Kasumi-1 (cell line): ENCODE measurements at places on chromosomes 4 and X.

GRCh38 chr4:58760737-58761136 is 1650.6 kb upstream of the IGFBP7 start:
- DNase-seq, result no peak

GRCh38 chr4:112128452-112128851 is 16.8 kb upstream of the FAM241A start:
- DNase-seq, result no peak

- no peak for DNase-seq
Measured at GRCh38 chrX:15600049-15600448, 711 bp downstream of the ACE2 start.

DNA sequence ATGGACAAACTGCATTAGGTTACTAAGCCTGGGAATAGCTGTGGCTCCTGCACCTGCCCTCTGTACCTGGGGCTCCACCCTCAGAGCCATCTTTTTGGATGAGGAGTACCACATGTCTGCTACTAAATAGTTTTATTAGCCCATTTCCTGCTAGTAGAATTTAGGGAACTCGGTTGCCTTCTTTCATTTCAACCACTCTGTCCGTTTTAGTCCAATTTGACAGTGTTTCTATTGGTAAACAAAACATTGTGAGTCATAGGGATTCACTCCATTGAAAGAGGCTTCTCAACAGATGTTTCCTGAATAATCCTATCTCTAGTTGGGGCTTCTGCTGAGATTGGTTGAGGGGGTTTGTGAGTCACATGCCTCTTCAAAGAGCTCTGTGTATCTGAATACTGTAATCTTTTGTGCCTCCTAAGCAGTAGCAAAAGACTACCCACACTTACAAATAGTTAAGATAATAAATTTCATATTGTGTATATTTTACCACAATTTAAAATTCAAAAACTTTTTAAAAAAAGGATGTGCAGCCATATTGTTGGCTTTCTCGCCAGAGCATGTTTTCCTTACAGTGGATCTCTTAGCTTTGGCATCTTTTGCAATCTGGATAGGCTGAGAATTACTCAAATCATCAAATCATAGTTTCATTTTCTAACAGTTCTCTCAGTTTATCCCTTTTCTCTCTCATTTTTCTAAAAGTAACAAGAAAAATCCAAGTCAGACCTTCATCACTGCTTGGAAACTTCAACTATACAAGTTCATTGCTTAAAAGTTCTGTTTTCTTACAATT is 9.9 kb downstream of the FAM200B start:
- peak; percentile 44 for DNase-seq

DNA sequence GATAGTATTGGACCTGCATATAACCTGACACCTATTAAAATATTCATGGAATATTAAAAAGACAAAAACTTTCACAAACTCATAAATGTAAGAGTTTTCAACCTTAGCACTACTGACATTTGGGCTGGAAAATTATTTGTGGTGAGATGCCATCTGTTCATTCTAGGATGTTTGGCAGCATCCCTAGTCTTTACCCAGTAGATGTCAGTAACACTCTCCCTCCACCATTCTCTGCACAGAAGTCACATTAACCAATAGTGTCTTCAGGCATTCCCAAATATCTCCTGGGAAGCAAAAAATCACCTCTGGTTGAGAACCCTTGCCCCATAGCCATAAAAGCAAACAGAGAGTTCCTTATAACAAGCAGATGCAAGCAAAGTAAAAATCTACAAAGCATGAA is 41.4 kb upstream of the NDST4 start:
- DNase-seq, result peak; percentile 28

DNA sequence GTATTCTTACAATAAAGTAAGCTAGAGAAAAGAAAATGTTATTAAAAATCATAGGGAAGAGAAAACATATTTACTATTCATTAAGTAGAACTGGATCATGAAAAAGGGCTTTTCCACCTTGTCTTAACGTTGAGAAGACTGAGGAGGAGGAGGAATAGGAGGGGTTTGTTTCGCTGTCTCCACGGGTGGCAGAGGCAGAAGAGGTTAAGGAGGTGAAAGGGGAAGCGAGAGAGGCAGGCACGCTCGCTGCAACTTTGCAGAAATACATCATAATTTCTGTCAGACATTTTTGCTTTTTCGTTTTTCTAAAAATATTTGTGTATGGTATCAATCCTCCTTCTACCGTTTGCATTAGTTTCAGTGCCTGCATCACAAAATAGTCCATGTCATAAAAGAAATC is 2375.1 kb upstream of the AGA start:
- DNase-seq, result no peak

DNA sequence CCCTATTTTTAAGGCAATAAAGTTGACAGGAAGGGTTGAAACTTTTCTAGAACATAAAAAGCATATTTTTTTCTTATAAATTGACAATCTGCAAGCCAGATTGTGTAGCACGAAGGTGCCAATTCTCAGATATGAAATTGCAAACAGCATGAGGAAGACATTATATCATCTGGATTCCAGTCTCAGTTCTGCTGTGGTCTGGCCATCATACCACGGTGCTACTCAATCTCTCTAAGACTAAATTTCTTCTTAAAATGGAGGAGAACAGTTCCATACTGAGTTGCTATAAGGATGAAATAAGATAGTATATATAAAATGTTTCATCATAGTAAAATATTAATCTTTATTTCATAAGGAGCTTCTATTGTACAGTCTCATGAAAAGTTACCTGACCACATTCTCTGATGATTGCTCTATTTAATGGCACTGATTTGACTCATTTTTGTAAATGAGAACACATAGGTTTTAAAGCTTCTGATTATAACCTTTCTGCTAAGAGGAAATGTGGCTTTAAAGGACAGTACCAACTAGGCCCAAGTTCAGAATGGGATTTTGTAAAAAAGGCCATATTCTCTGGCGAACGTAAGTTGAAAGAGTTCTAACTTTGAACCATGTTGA is 127.9 kb downstream of the SHROOM3 start:
- no peak for DNase-seq

GRCh38 chrX:69028006-69028760 is 137.1 kb downstream of the PJA1 start:
- DNase-seq, result peak; percentile 34

DNA sequence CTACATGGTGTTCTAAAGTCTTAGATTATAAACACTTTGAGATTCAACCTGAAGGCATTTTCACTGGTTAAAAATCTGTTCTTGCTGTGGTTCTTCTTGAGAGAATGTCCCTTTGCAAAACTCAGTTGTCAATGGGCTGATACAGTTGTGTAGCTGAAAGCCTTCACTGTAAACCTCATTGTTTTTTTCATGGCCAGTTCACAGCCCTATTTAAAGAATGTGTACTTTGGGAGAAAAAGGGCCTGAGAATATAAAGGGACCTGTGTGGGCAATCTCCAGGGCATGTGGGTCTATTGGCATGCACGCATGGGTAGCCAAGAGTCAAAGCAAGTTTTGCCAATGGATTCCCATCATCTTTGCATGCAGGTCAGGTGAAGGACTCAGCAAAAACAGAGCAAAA is 7.8 kb upstream of the MAP7D3 start:
- DNase-seq, result no peak

DNA sequence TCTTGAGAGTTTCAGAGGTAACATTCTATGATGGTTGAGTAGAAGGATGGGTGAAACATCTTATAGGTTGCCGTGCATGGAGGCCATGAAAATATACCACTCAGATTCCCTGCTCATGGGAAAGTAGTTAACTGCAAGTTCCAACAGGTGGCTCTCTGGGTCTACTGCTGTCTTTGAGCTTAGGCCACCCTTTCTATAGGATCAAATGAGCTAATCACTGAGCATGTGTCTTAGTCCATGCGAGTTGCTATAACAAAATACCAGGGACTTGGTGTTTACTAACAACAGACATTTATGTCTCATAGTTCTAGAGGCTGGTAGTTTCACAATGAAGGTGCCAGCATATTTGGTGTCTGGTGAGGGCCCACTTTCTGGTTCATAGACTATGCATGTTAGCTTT is 144.8 kb upstream of the UNC5C start:
- peak; percentile 15 for DNase-seq

DNA sequence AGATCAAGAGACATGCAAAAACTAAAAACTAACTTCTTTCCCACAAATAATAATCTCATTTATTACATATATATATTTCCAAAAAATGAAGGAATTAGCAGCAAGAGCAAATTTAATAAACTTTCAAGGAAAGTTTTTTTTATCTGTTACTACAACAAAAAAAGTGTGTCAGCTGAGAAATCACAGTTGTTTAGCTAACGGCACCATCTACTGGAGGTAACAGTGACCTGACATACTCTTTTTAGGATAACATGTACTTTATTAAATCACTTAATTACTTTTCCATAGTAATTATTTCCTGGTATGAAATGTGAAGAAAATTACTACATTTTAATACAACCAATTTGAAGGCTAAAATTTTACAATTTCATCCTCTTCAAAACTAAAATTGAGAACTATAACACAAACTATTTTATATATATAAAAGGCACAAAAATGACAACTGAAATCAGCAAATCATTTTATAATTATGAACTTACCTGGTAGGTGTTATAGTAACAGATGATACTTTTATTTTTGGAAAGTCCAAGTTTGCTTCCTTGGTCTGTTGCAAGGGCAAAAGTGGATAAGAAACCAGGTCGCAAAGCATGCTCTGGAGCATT is 9.1 kb downstream of the LAMTOR3 start:
- peak; percentile 64 for DNase-seq

GRCh38 chr4:87697945-87698344 is 47.9 kb downstream of the DMP1 start:
- DNase-seq, result no peak

GRCh38 chr4:32771491-32771890 is 2051.3 kb downstream of the PCDH7 start:
- DNase-seq, result no peak

GRCh38 chrX:43083016-43083415 is 305.1 kb upstream of the PPP1R2C start:
- DNase-seq, result no peak

- DNase-seq, result no peak
Measured at GRCh38 chr4:107809210-107809609, 15.5 kb upstream of the SGMS2 start.

DNA sequence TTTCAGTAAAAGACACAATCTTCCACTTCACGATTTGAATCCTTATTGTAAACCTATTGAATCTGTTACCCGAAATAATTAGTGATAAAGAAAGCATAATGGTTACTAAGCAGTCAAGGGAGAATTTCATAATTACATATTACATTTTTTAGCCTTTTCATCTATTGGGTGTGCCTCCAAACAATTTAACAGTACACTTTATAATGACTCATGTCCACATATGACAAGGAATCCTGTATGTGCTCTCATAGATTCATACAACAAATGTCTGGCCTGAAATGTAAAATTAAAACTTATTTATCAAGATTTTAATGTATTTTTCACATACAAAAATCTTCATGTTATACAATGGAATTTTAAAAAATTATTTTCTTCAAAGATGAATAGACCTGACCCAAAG is 39.4 kb downstream of the PPP3CA start:
- no peak for DNase-seq

DNA sequence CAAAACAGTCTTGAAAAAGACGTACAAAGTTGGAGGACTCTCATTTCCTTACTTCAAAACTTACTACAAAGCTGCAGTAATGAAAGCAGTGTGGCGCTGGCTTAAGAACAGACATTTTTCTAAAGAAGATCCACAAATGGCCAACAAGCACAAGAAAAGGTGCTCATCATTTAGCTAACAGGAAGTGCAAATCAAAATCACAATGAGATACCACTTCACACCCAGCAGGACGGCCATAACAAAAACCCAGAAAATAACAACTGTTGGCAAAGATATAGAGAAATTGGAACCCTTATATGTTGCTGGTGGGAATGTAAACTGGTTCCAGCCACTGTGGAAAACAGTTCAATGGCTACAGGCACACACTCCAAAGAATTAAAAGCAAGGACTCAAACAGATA is 3.3 kb downstream of the PDZD4 start:
- DNase-seq, result no peak

DNA sequence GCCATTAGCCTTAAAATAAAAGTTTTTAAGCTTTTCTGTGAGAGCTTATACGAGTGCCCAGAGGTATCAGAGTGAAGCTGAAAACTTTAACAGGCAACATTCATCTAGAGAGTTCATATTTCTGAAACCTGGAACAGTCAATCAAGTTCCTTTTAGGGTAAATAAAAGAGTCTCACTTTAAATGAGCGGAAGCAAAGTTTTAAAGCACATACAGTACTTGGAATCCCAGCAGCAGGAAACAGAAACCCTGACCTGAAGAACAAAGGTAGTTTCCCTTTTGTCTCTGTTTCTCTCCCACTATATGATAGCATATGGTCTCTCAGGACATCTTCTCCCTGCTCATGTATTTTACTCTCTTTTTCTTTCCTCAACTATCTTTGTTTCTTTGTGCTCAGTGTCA is 153.0 kb downstream of the ASB9 start:
- no peak for DNase-seq

GRCh38 chrX:105221374-105221773 is 880 bp upstream of the TEX13A start:
- DNase-seq, result no peak

GRCh38 chr4:16897991-16898827 is at the start of gene LDB2:
Gene LDB2 (minus strand): TSS chr4:16898645.
- DNase-seq, result no peak

- no peak for DNase-seq
Measured at GRCh38 chrX:28225513-28225912, 244.3 kb upstream of the DCAF8L1 start.

DNA sequence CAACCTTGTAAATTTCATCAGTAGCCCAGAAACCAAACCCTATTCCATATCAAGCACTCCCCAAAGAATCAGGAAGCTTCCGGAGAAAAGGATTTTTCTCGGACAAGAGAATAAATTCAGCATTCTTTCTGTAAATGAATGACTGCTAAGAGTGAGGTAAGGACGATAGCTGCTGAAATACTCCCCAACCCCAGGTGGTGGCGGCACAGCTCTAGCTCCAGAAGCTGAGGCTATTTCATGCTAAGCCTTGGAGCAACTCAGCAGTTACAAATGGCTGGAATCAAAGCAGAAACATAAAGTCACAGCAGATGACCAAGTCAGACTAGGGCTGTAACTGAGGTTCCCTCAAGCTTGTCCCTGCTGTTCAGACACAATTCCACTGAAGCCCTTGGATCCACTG is 13.9 kb upstream of the PCDH19 start:
- no peak for DNase-seq

- DNase-seq, result no peak
Measured at GRCh38 chr4:162909952-162910351, 256.7 kb downstream of the NAF1 start.

GRCh38 chr4:129362691-129363274 is 266.8 kb downstream of the C4orf33 start:
- peak; percentile 66 for DNase-seq
